ENCODE measurements at places on chromosomes 5 and 9. TPM values are rescaled to one million over a fixed set of nuclear protein-coding genes. Genes with fewer than 3 reads are reported as not detected.

DNA sequence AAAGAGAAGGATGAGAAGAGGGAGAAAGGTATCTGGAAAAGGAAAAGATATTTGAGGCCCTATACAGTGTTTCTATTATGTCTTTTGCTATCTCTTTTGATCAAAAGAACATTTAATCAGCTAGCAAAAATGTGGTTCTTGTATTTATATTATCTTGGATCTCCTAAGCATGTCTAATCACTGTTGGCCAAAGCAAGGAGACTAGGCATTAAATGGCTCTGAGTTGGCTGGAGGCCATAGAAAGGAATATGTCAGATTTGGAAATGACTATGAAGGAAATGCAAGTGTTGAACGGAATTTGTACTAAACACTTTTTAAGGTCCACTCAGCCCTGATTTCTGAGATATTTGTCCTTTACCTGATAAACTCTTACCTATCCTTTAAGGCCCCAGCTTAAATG is 22.4 kb upstream of the THG1L start:
- no peaks in the 10 kb centered on the region for H3K36me3 ChIP-seq
- H3K4me3 ChIP-seq: no peak overlapping the region
- H3K4me1 ChIP-seq: no peaks in the 10 kb centered on the region
- H3K27ac ChIP-seq: no peak overlapping the region
- no peaks in the 10 kb centered on the region for H3K27me3 ChIP-seq
- DNase-seq: no peak

KCNN2 gene
- total RNA-seq: 2.7 TPM

DNA sequence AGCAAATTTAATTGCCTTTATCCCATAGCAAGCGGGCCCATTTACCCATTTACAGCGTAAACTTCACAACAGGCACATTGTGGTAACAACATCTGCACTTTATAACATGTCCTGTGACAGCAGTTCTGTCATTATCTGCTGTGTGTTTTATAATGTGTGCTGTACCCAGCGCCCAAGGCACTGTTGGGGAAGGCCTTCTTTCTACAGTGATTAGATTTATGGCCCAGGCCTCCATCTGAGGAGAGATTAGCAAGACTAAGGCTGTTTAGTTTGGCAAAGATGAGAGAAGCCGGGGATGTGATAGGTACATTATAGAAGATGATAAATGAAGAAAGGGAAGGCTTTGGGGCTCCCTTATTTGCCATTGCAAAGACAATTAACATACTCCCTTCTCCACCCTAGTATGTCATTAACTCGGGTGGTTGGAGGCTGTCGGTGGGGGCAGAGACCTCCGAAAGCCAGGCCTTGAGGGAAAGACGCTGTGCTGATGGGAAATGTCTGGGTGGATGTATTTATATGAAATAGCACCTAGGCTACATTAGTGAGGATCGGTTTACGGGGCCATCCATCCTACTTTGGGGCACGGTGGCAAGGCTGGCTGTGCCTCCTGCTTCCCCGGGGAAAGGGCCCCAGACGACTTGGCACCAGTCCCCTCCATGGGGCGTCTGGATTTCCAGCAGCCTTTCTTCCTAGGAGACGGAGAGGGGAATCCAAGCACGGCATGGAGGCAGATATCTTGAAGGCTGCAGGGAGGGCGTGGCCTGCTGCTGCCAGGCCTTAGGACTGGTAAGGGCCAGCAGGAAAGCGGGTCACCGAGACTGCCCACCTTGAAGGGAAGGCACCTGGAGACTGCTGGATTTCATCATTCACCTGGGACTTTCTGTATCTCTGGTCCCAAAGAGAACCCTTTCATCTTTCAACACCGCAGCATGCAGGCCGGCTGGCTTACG is 64.3 kb upstream of the PTCH1 start:
- no peak overlapping the region for H3K4me3 ChIP-seq
- no peak overlapping the region for H3K27ac ChIP-seq
- no peak for DNase-seq
- H3K4me1 ChIP-seq: no peaks in the 10 kb centered on the region

DNA sequence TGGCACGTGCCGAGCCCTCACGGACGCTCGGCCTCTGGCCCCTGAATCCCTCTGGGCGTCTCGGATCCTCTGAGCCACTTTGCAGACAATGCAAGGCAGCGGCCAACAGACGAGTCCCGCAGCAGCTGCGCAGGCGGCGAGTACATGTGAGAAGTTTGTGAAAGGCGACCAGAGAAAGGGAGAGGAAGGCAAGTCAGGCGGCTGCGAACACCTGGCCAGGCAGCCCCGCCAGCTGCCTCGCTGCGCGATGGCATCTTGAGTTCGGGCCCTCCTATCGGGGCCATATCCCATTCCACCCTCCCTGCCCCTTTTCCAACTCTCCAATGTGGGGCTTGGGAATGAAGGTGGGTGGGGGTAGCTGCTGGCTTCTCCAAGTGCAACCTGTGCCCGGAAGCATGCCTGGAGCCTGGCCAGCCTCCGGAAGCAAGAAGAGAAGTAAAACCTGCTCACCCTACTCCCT is 4.5 kb upstream of the POU4F3 start:
- DNase-seq: no peak
- no peaks in the 10 kb centered on the region for H3K4me1 ChIP-seq
- H3K27me3 ChIP-seq: peaks cover 14% of the 10 kb centered on the region
- H3K4me3 ChIP-seq: no peak overlapping the region
- H3K27ac ChIP-seq: no peak overlapping the region

RNF183 gene
- total RNA-seq: 0.14 TPM

DNA sequence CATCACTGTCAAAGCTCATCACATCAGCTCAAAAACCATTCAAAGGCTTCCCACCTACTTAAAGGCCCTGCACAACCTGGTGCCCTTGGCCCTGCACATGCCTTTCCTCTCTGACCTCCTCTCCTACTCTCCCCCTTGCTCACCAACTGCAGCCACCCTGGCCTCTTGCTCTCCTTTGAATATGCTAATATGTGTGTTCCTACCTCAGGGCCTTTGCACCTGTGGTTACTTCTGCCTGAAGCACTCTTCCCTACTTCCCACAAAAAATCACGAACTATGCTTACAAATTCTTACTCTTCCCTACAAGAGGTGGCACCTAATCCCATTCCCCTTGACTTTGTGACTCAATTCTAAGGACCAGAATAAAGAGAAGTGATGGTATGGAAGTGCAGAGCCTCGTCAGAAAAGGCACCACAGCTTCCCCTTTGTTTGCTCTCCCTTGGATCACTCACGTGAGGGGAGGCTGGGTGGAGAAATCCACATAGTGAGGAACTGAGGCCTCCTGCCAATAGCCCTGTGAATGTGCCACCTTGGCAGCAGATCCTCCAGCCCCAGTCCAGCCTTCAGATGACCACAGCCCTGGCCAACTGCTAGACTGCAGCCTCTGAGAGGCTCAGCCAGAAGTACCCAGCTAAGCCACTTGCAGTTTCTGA is 3.2 kb upstream of the TMEM171 start:
- no peaks in the 10 kb centered on the region for H3K27me3 ChIP-seq
- H3K4me3 ChIP-seq: no peak overlapping the region
- H3K36me3 ChIP-seq: no peaks in the 10 kb centered on the region
- no peak overlapping the region for H3K27ac ChIP-seq
- H3K4me1 ChIP-seq: peaks cover 2% of the 10 kb centered on the region

FOXD1 gene
- total RNA-seq: 0.06 TPM

GRCh38 chr9:121123816-121124535 is 49.2 kb downstream of the CNTRL start:
- H3K27ac ChIP-seq: no peak overlapping the region
- no peaks in the 10 kb centered on the region for H3K36me3 ChIP-seq
- no peaks in the 10 kb centered on the region for H3K4me1 ChIP-seq
- no peaks in the 10 kb centered on the region for H3K27me3 ChIP-seq

GRCh38 chr5:56934325-56934724 is 17.6 kb downstream of the MIER3 start:
- no peak overlapping the region for H3K27ac ChIP-seq
- H3K4me3 ChIP-seq: no peak overlapping the region
- no peaks in the 10 kb centered on the region for H3K27me3 ChIP-seq

DNA sequence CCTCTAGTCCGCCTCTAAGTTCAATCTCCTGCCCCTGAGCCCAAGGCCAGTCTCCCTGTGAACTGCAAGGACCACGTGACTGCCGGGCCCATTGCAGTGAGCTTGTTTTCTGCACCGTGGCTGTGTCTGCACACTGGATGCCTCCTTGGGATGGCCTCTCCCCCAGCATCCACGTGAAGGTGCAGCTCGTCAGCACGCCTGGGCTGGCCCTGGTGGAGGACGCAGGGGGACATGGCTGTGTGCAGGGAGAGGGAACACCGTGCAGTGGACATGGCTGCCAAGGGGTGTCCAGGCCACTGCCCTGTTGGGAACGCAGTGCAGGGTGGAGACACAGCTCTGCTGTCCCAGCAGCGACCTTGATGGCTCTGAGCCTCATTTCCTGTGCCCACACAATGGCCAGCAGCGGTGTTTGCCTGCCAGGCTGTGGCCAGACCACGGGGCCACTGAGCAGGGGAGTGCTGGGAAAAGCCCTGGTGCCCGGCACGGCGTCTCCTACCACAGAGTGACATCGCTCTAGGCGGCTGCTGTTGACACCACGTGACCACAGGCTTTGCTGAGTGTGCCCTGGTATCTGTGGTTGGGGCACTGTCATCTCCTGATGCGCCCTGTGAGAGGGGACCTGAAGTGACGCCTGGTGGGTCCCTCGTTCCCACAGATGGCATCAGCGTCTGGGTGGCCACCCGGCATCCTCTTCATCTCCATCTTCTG is 26.9 kb upstream of the EXOC3 start:
- no peaks in the 10 kb centered on the region for H3K4me1 ChIP-seq
- no peaks in the 10 kb centered on the region for H3K27me3 ChIP-seq
- H3K27ac ChIP-seq: no peak overlapping the region

DNA sequence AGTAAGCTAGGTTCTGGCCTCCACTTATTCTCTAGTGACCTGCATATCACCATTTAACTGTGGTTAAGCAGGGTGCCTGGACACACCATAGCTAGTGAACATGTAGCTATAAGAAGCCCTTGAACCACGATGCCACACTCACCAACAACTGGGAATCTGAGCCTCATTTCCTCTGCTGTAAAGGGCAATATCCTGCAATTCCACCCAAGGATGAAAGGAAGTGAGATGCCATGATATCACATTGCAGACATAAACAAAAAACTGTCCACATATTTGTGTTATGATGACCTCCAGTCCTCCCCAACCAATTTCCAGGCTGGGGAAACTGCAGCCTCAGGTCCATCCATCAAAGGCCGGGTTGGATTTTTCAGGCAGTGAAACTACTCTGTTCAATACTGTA is 10.4 kb downstream of the TNIP1 start:
- H3K27ac ChIP-seq: no peak overlapping the region
- H3K4me3 ChIP-seq: no peak overlapping the region
- no peak for DNase-seq
- no peaks in the 10 kb centered on the region for H3K36me3 ChIP-seq
- peaks cover 5% of the 10 kb centered on the region for H3K4me1 ChIP-seq

DNA sequence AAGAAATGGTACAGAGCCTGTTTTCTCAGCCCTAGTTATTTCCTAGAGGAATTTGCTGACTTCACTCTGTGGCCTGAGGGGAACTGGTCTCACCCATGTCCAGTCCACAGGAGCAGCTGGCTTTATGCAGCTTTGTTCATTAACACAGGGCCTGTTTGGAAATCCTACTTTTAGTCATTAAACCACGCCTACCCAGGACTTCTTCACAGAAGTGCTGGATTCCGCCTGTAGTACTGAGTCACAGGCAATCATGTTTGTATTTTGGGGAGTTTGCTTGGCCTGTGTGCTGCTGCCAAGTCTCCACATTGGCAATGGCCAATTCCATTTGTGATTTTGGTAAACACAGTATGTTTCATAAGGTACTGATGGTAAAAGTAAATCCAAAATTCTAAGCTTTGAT is 52.8 kb downstream of the CTNND2 start:
- H3K4me1 ChIP-seq: peaks cover 17% of the 10 kb centered on the region
- DNase-seq: no peak
- no peak overlapping the region for H3K4me3 ChIP-seq
- H3K27ac ChIP-seq: peak overlapping the region; percentile 42

GRCh38 chr5:130526708-130527107 is 622.4 kb downstream of the CHSY3 start:
- no peak overlapping the region for H3K4me3 ChIP-seq
- no peak overlapping the region for H3K27ac ChIP-seq
- H3K27me3 ChIP-seq: no peaks in the 10 kb centered on the region
- no peaks in the 10 kb centered on the region for H3K4me1 ChIP-seq
- no peaks in the 10 kb centered on the region for H3K36me3 ChIP-seq

WNT8A gene
- total RNA-seq: not detected

DNA sequence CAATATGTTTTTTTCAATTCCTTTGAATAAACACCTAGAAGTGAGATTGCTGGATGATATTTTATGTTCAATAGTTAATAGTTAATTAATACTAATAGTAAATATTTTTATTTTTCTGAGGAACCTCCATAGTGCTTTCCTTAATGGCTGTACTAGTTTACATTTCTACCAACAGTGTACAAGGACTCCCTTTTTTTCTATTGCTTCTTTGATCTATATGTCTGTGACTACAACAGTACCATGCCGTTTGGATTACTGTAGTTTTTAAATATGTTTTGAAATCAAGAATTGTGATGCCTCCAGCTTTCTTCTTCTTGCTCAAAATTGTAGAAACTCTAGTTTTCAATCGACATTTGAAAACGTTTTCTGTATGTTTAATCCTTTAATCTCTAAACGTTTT is 39.5 kb upstream of the ADAMTS16 start:
- no peak for DNase-seq
- H3K4me1 ChIP-seq: no peaks in the 10 kb centered on the region
- no peaks in the 10 kb centered on the region for H3K36me3 ChIP-seq
- H3K27me3 ChIP-seq: no peaks in the 10 kb centered on the region

GRCh38 chr9:137300567-137301080 is 1.4 kb downstream of the NRARP start:
- H3K4me1 ChIP-seq: peaks cover 34% of the 10 kb centered on the region
- DNase-seq: peak; percentile 59
- no peaks in the 10 kb centered on the region for H3K36me3 ChIP-seq
- no peaks in the 10 kb centered on the region for H3K27me3 ChIP-seq
- peak overlapping the region; percentile 87 for H3K27ac ChIP-seq

DNA sequence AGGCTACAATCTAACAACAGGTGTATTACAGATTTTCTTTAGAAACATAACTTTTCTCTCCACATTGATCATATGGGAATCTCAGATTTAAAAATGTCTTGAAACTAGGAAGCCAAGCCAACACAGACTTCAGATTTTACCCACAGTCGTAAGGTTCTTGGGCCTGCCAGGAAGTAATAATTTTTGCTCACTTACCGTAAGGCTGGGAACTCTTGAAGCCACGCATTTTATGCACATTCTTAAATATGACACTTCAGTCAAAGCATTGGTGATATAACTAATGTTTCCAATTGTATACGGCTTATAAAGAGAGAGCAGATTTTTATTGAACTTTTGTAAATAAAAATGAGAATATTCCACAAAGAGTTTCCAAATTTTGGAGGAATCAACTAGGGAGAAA is 328.9 kb upstream of the TRPC7 start:
- H3K36me3 ChIP-seq: no peaks in the 10 kb centered on the region
- H3K27me3 ChIP-seq: no peaks in the 10 kb centered on the region
- H3K4me1 ChIP-seq: no peaks in the 10 kb centered on the region
- no peak overlapping the region for H3K4me3 ChIP-seq
- DNase-seq: no peak

All from pancreas (tissue), 10 donors.